Spinal cord (tissue), 10 donors: ENCODE measurements at places on chromosomes 3 and 15. TPM values are rescaled to one million over a fixed set of nuclear protein-coding genes. Genes with fewer than 3 reads are reported as not detected.

COL6A5 gene
- total RNA-seq, result 0.06 TPM

ANKUB1 gene
- 3.3 TPM for total RNA-seq

RAB11A gene
- total RNA-seq, result 224 TPM

GOLGA8T gene
- total RNA-seq, result 1.1 TPM

TMED3 gene
- 61.7 TPM for total RNA-seq

FBXW12 gene
- total RNA-seq, result 0.99 TPM

TTC21A gene
- 13.4 TPM for total RNA-seq

UBAP1L gene
- total RNA-seq, result 5.8 TPM

CMTM8 gene
- total RNA-seq, result 0.89 TPM

LCTL gene
- 0.10 TPM for total RNA-seq

DNA sequence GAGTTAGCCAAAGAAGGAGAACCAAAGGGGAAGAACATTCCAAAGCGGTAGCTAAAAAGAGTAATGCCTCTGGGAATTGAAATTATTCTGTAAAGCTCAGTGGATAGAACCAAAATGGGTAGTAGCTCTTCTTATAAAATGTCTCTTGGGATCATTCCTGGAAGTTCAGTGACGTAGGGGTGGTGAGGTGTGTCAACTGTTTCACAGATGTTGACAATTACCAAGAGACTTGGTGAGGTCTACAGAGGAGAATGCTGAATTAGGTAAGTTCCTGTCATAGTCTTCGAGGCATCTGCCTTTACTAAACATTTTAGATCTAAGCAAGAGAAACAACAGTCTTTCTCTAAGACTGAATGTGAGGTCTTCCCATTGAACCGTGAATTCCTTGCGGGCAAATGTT is 67.8 kb downstream of the TPRG1 start:
- DNase-seq, result no peak
- H3K27me3 ChIP-seq, result no peaks in the 10 kb centered on the region
- no peaks in the 10 kb centered on the region for H3K36me3 ChIP-seq
- H3K27ac ChIP-seq, result no peak overlapping the region
- H3K4me1 ChIP-seq, result no peaks in the 10 kb centered on the region

DNA sequence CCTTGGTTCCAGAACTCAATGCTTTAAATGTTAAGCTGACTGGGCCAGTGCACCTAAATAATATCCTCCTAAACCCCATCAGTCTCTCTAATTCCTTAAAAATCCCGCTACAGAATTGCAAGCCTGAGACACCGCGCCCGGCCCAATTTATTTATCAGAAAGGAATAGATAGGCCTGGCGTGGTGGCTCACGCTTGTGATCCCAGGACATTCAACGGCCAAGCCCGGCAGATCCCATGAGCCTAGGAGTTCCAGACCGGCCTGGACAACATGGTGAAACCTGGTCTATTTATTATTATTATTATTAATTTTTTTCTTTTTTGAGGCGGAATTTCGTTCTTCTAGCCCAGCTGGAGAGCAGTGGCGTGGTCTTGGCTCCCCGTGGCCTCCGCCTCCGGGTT is 28.0 kb upstream of the TUBGCP5 start:
- H3K27me3 ChIP-seq, result no peaks in the 10 kb centered on the region
- no peak overlapping the region for H3K4me3 ChIP-seq
- DNase-seq, result no peak
- H3K36me3 ChIP-seq, result no peaks in the 10 kb centered on the region
- no peaks in the 10 kb centered on the region for H3K4me1 ChIP-seq

DNA sequence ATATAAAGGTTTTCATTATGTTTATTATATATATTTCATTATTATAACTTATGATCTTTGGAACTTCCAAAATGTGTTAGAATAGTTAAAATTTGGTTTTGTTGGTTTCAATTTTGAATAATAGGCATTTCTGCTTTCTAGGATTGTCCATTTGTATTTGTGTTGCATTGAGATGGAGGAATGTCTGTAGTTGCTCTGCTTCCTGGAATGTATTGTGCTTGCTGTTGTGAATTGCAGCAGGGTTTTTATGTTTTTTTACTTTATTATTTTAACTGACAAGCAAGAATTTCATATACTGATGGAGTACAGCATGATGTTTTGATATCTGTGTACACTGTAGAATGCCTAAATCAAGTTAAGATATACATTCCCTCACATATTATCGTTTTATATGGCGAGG is 247.4 kb downstream of the XXYLT1 start:
- H3K4me1 ChIP-seq, result no peaks in the 10 kb centered on the region
- no peak overlapping the region for H3K27ac ChIP-seq
- no peak for DNase-seq
- no peaks in the 10 kb centered on the region for H3K27me3 ChIP-seq
- H3K4me3 ChIP-seq, result no peak overlapping the region
- H3K36me3 ChIP-seq, result no peaks in the 10 kb centered on the region

DNA sequence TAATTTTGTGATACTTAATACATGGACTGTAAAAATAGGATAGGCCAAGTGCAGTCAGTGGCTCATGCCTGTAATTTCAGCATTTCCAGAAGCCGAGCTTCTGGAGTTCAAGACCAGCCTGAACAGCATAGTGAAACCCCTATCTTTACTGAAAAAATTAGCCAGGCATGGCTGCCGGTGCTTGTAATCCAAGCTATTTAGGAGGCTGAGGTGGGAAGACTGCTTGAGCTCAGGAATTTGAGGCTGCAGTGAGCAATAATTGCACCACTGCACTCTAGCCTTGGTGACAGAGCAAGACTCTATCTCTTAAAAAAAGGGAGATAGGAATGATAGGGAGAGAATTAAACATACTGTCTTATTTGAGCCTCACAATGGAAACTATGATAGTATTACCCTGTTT is 51.0 kb downstream of the GMPS start:
- H3K27me3 ChIP-seq, result no peaks in the 10 kb centered on the region
- no peaks in the 10 kb centered on the region for H3K4me1 ChIP-seq
- H3K4me3 ChIP-seq, result no peak overlapping the region
- DNase-seq, result no peak
- H3K27ac ChIP-seq, result no peak overlapping the region

DNA sequence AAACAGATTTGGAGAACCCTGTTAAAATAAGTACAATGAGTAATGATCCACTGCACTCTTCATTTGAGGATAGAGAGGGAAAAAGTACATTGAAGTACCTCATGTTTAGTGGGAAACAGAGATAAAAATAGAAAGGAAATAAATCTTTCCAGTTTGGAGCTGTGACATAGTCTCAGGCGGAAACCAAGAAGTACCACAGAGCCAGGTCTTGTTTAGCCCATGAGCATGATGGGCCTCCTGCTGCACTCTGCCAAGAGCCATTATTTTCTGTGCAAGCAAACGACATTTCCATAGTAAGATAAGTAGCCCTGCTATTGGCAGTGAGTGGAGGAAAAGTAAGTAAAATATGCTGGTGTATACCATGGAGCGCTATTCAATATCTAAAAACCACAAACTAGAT is 796.1 kb downstream of the TBL1XR1 start:
- no peaks in the 10 kb centered on the region for H3K36me3 ChIP-seq
- no peaks in the 10 kb centered on the region for H3K4me1 ChIP-seq
- no peak overlapping the region for H3K4me3 ChIP-seq
- no peaks in the 10 kb centered on the region for H3K27me3 ChIP-seq

GRCh38 chr3:135650309-135650708 is 315.2 kb upstream of the PPP2R3A start:
- no peaks in the 10 kb centered on the region for H3K4me1 ChIP-seq
- no peaks in the 10 kb centered on the region for H3K36me3 ChIP-seq
- DNase-seq, result no peak
- H3K27me3 ChIP-seq, result no peaks in the 10 kb centered on the region
- H3K27ac ChIP-seq, result no peak overlapping the region
- H3K4me3 ChIP-seq, result no peak overlapping the region

DNA sequence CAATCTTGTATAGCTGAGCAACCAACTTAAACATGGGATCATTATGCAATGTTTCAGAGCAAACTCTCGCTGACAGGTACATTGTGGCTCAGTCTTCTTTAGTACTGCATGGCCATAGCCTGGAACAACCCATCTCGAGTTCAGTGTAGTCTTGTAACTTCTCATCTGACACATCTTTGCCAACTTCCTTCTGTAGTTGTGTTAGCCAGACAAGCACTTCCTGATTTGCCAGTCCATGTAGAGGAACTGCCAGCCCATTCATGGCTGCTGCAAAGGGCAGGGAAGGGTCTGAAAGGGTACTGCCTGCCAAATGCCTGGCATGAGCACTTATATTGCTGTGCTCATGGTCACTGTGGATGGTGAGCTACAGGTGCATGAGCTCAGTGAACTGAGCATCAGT is 49.2 kb upstream of the CCDC54 start:
- no peak overlapping the region for H3K4me3 ChIP-seq
- no peaks in the 10 kb centered on the region for H3K27me3 ChIP-seq
- H3K4me1 ChIP-seq, result no peaks in the 10 kb centered on the region
- H3K27ac ChIP-seq, result no peak overlapping the region
- H3K36me3 ChIP-seq, result no peaks in the 10 kb centered on the region
- DNase-seq, result no peak

DNA sequence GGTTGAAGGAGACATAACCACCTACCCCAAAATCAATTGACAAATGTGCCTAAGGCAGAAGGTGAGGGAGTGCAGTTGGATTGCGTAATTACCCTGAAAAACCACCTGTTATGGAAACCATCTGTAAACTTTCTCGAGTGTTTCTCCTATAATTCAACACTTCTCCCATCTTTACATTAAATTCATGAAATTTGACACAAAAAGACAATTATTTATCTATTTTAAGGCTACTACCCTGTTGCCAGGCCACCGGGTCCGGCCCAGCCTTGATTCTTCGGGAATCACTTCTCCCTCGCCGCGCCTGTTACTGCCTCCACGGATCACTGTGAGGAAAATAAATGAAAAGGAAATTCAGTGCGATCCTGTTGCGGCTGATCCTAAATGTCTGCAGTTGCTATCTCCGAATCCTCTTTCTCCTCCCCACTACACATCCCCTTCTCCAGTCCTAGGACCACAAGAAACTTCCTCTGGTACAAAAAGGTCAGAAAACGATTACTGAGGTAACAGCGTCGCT is 646 bp downstream of the IQCB1 start:
- peak overlapping the region; percentile 81 for H3K27ac ChIP-seq
- H3K4me1 ChIP-seq, result no peaks in the 10 kb centered on the region
- H3K4me3 ChIP-seq, result peak overlapping the region; percentile 87
- no peaks in the 10 kb centered on the region for H3K27me3 ChIP-seq

- no peaks in the 10 kb centered on the region for H3K36me3 ChIP-seq
- no peaks in the 10 kb centered on the region for H3K27me3 ChIP-seq
- peak; percentile 73 for DNase-seq
- no peak overlapping the region for H3K27ac ChIP-seq
Observed at GRCh38 chr3:114827495-114827894, 319.6 kb downstream of the ZBTB20 start.

GRCh38 chr15:61447981-61448380 is 218.9 kb upstream of the RORA start:
- no peak overlapping the region for H3K27ac ChIP-seq
- H3K36me3 ChIP-seq, result no peaks in the 10 kb centered on the region
- H3K4me1 ChIP-seq, result no peaks in the 10 kb centered on the region
- DNase-seq, result no peak
- no peaks in the 10 kb centered on the region for H3K27me3 ChIP-seq

GRCh38 chr3:27927882-27928281 is 205.8 kb upstream of the EOMES start:
- H3K4me3 ChIP-seq, result no peak overlapping the region
- H3K27ac ChIP-seq, result no peak overlapping the region
- no peaks in the 10 kb centered on the region for H3K36me3 ChIP-seq
- DNase-seq, result no peak

DNA sequence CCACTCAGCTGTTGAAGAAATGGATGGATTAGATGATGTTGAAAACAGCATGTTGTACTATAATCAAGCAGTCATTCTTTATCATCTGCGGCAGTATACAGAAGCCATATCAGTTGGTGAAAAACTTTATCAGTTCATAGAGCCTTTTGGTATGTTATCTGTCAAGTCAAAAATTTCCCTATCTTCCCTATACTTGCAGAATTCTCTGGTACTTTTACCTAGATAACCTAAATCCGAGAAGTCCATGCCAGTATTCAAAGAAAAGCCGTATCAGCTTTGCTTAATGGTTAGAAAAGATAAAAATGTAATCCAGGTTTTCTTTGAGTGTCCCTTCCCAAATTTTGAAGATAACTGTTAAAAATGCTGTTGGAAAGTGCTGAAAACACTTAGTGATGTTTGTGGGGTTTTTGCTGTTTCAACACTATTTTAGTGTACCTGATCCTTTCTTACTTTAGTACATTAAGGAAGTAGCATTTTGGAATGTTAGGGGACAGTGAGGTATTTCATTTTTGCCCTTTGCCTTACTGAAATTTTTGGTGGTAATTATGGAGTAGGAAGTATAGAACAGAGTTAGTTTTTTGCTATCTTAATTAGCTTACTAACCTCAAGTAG is 23.8 kb downstream of the CNOT10 start:
- no peak overlapping the region for H3K4me3 ChIP-seq
- H3K27me3 ChIP-seq, result no peaks in the 10 kb centered on the region
- H3K4me1 ChIP-seq, result no peaks in the 10 kb centered on the region
- H3K27ac ChIP-seq, result no peak overlapping the region

- H3K36me3 ChIP-seq, result no peaks in the 10 kb centered on the region
- peak; percentile 83 for DNase-seq
- H3K4me3 ChIP-seq, result peak overlapping the region; percentile 24
- H3K27me3 ChIP-seq, result no peaks in the 10 kb centered on the region
- H3K27ac ChIP-seq, result no peak overlapping the region
Observed at GRCh38 chr3:46700772-46701171, 420 bp upstream of the TMIE start.

DNA sequence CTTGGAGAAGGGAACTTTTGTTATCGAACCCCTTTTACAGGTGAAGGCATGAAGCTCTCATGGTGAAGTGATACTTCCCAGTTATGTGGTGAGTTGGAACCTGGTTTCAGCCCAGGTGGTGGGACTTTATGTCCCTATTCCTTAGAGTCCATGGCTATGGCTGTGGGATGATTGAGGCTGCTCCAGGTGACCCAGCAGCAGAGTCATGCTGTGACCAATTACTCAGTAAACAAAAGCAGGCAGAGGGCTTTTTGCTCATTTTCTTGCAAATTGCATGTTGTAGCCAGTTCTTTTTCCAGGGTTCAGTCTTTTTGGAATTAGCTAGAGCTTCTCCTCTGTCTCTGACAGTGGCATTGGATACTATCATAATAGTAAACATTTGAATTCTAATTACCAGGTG is 70.7 kb downstream of the CACNA2D3 start:
- no peak for DNase-seq
- H3K4me1 ChIP-seq, result peaks cover 3% of the 10 kb centered on the region
- H3K27ac ChIP-seq, result no peak overlapping the region
- H3K4me3 ChIP-seq, result no peak overlapping the region

- no peaks in the 10 kb centered on the region for H3K27me3 ChIP-seq
- H3K4me1 ChIP-seq, result peaks cover 72% of the 10 kb centered on the region
- H3K27ac ChIP-seq, result peak overlapping the region; percentile 93
- DNase-seq, result no peak
Observed at GRCh38 chr3:139534455-139534812, 5.1 kb downstream of the RBP1 start.

DNA sequence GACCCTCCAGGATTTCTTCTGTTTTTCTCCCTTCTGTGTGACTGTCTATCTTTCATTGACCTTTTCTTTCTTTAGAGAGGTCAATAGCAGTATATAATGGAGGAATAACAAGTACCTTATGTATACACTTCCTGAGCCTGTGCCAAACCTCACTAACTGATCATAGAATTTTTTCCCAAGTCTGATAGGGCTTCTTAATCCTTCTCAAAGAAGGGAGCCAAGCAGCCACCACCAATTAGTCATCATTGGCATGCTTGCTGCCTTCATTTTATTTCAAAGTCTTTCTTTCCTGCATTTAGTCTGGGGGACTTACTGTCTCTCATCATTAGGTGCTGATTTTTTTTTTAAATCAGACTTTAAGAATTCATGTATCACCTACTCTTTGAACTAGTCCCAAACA is 327.0 kb downstream of the FEZF2 start:
- H3K36me3 ChIP-seq, result no peaks in the 10 kb centered on the region
- H3K27ac ChIP-seq, result no peak overlapping the region
- H3K4me1 ChIP-seq, result no peaks in the 10 kb centered on the region
- DNase-seq, result no peak
- no peak overlapping the region for H3K4me3 ChIP-seq
- H3K27me3 ChIP-seq, result no peaks in the 10 kb centered on the region
